ENCODE measurements at places on chromosomes 5 and 9.

DNA sequence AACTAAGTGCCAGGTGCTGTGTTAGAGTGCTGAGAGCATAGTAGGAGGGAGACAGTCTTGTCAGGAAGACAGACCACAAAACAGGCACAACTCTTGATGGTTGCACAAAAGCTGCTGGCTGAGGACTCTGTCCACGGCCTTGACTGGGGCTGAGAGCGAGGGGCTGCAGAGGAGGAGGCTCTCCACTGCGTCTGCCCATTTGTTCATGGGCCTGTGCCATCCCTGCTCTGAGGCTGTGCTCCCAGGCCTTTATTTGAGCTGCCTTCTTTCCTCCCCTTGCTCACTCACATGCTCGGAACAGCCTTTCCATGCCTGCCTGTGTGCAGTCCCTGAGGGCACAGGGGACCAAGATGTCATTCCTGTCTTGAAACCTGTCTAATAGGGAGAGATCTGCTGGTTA, 147.8 kb downstream of the CACNA1B start:
- no peak for DNase-seq

- DNase-seq: no peak
Measured at GRCh38 chr5:132663771-132664695, 6.1 kb downstream of the IL13 start.

- DNase-seq: no peak
Measured at GRCh38 chr9:23587903-23588302, 238.1 kb downstream of the ELAVL2 start.

DNA sequence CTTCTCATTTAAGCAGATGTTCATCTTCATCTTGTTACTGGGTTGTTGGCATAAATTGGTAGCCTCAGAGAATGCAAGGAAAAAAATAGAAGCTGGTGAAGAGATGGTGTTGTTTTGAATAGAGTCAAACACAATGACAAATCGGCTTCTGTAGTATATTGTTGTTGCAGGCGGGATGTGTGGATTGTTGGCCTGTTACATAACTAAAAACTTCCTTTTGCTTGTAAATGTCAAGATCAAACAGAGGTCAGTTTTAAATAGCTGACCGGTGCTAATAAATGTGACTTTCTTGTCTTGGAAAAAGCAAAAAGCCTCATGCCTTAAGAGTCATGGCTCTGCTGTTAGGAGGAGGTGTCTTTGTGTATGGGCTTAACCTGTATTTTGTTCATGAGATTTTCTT, 59.2 kb downstream of the CCDC192 start:
- no peak for DNase-seq

GRCh38 chr9:111599092-111599954, at the start of gene PTGR1:
Gene PTGR1, minus strand, starts transcription at chr9:111599647. Its CDS starts 2,225 bp downstream, at chr9:111597422.
- peak; percentile 43 for DNase-seq

DNA sequence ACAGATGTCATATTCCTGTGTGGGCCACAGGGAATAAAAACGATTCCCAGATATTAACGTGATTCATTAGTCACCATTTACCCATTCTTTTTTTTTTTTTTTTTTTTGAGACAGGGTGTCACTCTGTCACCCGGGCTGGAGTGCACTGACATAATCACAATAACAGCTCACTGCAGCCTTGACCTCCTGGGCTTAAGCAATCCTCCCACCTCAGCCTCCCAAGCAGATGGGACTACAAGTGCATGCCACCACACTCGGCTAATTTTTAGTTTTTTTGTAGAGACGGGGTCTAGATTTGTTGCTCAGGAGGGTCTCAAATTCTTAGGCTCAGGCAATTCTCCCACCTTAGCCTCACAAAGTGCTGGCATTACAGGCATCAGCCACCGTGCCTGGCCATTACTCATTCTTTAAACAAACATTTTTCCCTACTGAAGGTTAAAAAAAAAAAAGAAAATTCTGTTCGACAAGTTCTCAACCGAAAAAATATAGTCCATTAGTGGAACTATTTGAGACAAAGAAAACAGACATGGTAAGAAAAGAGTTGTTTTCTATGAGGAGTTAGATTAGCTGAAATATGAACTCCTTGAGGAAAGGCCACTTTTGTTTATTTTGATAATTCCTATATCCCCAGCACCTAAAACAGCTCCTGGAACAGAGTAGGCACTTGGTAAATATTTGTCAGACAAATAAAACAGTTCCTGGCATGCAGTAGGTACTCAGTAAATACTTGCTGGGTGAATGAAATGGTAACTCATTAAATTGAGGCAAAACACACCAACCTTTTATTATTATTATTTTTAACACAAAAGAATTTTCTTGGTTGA, 32.1 kb upstream of the PDCL start:
- no peak for DNase-seq

DNA sequence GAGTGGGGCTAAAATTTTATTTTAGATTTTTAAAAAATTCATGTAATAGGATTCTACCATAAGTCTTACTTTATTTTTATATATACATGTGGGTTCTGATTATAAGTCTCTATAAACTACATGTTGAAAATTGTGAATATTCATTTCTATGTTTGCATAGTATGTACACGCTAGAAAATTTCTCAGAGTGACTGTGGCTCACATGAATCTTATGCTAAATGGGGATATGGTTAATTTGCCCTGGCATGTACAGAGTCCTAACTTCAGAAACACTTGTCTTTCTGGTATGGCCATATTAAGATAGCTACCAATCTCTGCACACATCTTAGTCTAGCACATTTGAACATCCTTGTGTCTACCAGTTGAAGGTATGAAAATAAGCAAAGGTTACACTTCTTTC, 154.8 kb downstream of the FBXL7 start:
- no peak for DNase-seq

DNA sequence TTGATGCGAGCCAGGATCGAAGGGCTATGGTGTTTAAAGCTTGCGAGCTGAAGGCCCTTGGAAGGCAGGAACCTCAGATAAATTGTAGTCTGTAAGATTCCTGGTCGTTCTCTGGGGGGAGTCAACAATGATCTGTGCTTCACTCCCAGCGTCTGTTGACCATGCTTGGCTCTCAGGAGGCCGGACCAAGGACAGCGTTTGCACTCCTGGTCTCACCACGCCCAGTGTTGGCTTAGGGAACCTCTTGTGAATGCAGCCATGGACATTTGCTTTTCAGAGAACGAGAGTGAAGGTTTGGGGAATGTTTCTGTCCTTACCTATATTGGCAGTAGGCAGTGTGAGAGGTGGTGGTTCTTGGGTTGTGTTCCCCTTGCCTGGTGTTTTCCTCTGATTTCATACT, 60.2 kb upstream of the FAM120AOS start:
- DNase-seq: no peak

DNA sequence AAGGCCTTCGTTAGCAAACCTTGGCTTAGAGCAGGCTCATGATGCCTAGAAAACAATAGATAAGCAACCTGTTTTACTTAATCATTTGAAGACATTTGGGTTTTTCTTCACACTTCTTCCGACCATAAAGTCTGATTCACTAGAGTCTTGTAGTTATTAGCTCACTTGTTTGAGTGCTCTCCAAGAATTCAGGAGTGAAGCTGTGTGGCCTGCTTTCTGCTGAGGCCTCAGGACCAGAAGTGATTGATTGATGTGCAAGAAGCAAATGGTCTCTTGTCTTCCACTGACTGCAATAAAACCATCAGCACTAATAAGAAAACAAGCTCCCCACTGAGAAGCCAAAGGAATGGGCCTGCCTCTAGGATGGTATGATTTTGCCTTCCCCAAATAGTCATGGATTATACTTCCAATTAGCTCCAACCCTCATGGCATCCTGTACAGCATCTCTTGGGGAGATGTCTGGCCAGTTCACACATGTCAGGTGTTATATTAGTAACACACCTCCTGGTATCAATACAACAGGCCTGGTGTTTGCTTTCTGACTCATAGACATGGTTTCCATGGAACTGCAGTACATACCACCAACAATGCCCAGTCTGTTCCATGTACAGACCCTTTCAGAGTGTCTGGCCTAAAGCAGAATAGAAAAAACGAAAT, 317.6 kb downstream of the CWC27 start:
- no peak for DNase-seq

DNA sequence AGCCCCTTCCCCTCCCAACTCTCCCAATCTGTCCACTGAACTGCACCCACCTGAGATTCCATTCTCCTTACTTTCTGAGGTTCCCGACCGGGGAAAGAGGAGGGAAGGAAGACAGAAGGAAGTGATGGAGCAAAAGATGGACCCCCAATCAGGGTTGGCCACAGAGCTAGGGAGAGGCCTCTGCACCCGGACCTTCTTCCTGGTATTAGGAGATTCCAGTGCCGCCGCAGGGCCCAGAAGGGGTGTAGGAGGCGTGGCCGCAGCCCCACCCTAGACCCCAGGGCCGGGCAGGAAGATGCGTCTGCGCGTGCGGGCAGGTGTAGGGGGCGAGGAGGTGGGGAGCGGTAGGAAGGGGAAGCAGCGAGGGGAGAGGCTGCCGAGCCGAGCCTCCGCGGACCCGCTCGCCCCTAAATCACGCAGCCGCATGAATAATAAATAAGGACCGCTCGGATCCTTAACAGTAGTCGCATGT, 104.2 kb upstream of the MVB12B start:
- no peak for DNase-seq

DNA sequence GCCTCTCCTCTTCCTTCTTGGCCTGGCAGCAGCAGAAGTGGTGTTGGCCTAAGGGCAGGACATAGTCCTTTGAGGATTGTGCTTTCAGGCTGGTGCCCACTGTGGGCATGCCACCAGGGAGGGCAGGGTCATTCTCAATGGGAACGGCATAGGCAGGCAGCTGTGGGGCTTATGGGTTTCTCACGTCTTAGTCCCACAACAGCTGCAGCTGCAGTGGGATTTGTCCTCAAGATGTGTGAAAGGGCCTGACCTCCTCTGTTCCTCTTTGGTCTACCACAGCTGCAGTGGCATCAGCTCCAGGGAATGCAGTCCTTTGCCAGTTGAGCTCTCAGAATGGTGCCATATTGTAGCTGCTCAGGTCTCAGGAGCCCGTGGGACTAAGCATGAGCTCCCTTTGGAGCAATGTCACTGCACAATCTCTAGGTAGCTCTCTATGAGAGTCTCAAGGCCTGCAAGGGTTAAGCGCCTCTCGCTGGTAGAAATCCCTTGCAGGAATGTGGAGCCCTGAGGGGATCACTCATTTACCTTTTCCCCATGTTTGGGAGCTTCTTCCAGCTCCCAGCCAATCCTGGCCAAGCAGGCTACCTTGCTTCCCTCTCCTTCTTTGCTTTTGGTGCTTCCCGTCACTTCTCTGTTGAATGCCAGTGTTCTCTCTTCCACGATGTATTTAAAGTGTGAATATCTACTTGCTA, 104.8 kb downstream of the GNA14 start:
- no peak for DNase-seq

- DNase-seq: peak; percentile 37
Measured at GRCh38 chr5:94793113-94793815, 174.8 kb downstream of the SLF1 start.

DNA sequence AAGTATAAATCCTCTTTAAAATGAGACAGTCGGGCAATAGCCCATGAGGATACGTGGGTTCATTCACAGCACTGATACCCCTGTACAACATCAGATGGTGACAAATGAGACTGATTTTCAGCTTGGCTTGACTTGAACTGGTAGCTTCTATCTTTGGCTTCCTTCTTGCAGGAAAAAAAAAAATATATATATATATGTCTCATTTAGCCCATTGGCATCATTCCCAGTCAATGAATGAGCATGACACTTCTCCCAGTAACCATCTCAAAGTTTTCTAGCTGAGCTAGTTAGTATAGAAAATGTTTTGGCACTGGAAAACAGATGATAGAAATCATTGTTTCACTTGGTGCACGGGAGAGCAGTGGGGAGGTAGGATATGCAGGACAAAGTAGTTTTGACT, 222.5 kb upstream of the TAS2R1 start:
- DNase-seq: no peak

GRCh38 chr9:110571801-110572483, 7.6 kb downstream of the SVEP1 start:
- DNase-seq: no peak

DNA sequence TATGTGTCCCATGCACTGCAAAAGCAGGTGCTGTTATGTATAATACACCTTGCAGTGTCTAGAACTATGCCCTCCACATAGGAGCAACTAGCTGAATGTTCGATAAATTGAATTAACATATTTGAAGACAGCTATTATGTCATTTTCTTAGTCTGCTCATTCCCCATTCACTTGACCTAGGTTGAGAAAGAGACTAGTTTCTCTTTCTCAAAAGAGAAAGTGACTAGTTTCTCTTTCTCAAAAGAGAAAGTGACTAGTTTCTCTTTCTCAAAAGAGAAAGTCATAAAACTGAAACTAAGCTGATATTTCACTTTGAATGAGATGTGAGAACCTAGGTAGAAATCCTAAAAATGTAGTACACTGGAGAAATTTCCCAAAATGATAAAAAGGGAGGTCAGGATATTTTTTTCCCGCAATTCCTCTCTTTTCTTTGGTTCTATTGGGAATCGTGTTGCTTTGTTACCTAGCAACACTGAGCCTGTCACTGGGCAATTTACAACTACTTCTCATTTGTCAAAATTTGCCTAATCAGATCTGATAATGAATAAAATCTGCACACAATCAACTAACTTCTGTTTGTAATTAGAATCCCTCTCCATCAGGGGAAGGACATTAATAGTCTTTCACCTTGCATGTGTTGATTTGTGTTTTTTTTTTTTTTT, 132.0 kb upstream of the GRIA1 start:
- DNase-seq: no peak

- DNase-seq: no peak
Measured at GRCh38 chr5:153211076-153211475, 279.4 kb upstream of the GRIA1 start.

DNA sequence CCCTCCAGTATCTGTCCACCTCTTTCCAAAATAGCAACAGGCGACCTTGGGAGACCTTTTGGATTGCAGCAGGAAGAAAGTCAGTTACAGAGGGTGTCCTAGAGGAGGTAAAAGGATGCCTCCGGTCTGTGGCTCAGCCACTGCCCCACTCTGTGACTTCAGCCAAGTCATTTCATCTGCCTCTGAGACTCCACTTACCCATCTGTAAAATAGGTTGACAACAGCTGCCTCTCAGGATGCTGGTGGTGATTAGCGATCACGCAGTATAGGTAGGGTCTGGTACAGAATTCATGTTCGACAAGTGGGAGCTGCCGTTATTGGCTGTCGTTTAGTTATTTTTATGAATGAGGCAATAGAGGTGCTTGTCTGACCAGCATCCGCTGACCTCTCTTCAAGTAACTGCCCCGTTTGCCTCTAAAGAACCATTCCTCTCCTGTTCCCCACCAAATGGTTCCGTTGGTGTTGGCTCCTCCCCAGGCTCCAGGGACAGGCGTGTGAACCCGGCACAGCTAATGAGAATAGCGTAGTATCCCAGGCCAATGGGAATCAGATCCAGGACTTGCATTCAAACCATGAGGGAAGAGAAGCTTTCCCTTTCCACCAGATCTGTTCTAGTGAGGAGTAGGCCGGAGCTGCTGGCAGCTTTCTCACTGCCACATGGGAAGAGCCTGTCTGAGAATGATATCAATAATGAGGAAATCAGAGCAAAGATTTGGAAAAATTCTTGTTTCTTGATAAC, 64.1 kb downstream of the SMIM23 start:
- no peak for DNase-seq

DNA sequence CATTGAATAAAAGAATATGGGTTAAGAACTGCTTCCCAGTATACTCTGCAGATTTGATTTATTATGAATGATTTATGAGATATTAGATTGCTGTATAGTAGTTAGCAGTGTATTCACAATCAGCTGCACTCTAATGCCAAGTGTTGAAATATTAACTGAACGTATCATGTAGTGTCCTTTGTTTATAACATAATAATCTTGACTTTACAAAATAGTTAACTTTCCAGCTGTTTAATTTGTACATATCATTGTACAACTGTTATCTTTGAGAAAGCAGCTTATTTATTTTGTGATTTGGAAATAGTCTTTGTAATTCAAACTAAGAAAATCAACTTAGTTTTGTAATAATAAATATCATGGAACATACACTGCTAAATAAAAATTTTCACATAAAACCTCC, 219.5 kb downstream of the RANBP17 start:
- no peak for DNase-seq

- no peak for DNase-seq
Measured at GRCh38 chr5:125171641-125172040, 425.2 kb upstream of the ZNF608 start.
